GM23338 (cell line): ENCODE measurements at places on chromosomes 1 and 21. TPM values are rescaled to one million over a fixed set of nuclear protein-coding genes. Genes with fewer than 3 reads are reported as not detected.

DNA sequence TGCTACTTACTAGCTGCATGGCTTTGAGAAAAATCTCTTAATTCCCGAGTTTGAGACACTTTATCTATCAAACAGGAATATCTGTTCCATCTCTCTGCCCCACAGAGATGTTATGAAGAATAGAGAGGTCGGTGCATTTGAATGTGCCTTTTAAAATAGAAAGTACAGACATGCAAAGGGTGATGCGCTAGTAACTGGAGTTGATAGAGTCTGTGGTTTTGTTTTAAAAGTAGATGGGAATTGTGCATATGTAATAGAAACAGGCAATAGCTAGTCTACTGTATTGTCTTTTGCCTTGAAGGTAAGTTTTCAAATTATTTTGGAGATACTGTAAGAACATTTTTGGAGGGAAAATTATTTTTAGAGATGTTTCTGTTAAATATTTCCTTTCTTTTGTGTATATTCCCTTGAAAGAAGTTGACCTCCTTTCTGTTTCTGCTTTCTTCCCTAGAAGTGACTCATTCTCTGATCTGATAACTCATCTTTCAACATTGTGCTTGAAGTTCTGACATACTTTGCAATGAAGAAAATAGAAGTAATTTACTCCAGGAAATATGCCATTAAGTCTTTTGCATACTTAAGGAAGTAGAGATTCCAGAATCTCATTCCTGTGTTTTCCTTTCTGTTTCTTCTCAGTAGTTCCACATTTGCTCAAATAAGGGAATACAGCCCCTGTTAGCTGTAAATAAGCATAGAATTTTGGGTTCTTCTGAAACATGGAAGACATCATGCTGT, 151.6 kb downstream of the SDCCAG8 start:
- DNase-seq: no peak

DNA sequence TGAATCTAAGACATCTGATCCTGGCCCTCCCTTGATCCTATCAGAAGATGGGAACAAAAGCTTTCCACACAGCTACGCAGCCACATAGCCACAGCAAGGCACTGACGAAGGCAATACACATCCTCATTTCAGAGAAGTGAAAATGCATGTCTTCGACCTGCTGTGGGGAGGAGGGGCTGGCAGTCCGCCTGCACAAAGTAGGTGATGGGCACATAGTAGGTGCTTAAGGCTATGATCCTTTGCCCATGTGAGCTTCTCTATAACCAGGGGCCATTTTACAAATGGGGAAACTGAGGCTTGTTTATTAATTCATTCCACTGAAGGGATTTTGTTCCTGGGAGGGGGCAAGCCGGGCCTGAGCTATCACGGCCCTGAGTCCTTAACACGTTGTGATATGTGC, 94.2 kb downstream of the PAX7 start:
- no peak for DNase-seq

RIMKLA gene
- polyA plus RNA-seq: 2.4 and 4.1 TPM in 2 replicates

GRCh38 chr1:59446257-59446901, 149.5 kb downstream of the FGGY start:
- DNase-seq: peak; percentile 7

GRCh38 chr21:44949161-44949778, 9.4 kb downstream of the SLX9 start:
- DNase-seq: no peak

PKP1 gene
- 0.17 and 0.19 TPM in 2 replicates for polyA plus RNA-seq

DNA sequence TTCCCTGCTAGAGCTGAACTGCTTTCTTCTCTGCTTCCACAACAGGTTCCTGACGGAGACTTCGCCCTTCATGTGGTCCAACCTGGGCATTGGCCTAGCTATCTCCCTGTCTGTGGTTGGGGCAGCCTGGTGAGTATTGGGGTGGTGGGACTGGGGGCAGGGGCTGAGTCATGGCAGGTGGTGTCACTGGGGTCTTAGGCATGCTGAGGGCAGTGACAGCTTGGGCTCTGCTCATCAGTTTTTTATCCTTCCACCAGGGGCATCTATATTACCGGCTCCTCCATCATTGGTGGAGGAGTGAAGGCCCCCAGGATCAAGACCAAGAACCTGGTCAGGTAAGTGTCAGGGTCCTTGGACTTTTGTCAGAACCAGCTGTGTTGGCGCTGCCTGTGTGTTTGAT, 1.3 kb downstream of the ATP6V0B start:
- DNase-seq: no peak

OLFML3 gene
- polyA plus RNA-seq: 42.8 and 44.7 TPM in 2 replicates

GRIK1 gene
- 0.18 TPM in 1 of 2 replicates, not detected in the other for polyA plus RNA-seq

DNA sequence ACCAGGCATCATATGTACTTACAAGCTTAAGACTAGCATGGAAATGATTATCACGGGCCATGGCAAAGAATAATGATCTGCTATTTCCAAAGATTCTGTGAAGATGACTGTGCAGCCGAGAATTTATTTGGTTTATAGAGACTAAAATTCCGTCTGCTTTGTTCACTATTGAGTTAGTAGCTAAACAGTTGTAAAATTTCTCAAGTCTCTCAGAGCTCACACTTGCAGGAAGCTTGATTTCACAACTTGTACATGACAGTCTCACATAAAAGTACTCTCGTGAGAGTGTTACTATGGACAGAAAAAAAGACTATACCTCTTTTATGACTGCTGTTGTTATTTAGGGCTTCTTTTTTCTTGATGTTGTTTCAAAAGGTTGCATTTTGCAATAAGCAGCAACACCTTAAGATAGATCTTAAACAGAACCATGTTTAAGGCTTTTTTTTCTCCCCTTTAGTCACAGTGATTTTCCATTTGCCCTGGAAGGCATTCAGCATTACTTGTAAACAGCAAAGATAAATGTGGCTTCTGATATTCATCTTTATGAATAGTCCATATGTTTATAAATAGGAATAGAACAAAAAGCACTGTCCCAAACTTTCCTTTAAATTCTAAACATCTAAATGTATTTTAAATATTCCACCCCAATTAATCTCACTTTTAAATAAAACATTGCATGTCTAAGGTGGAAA, 24.8 kb downstream of the ST6GALNAC5 start:
- DNase-seq: no peak

DNA sequence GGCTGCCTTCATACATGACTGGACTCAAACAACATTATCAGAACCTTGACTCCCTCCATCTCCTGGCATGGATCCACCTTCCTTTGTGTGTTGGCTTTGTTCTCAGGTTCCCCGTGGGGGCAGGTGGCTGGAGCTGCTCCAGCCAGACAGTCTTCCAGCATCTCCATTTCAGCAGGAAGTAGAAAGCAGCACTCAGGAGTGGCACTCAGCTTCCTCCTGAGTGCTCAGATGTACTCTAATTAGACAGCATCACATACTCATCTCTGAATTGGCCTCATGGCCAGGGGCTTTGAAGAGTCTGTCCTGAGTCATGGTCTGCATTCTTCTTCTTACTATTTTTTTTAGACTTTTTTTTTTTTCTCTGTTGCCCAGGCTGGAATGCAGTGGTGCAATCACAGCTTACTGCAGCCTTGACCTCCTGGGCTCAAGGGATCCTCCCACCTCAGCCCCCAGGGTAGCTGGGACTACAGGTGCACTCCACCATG, 27.9 kb downstream of the OVAAL start:
- no peak for DNase-seq

DNA sequence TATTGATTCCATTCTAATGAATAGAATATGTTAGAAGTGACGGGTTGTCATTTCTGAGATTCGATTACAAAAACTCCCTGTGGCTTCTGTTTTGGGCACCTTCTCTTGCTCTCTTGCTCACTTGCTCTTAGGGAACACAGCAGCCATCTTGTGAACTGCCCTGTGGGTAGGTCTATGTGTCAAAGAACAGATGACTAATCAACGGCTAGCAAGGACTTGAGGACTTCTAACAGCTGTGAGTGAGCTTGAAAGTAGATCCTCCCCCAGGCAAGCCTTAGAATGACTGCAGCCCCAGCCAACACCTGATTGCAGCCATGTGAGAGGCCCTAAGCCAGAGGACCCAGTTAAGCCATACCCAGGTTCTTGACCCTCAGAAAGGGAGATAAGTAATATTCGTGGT, 49.3 kb downstream of the AZIN2 start:
- DNase-seq: no peak
